ENCODE measurements at places on chromosomes 6 and 20.

GRCh38 chr20:36105711-36106226 lies 48.8 kb upstream of the EPB41L1 start:
- no peak for DNase-seq

DNA sequence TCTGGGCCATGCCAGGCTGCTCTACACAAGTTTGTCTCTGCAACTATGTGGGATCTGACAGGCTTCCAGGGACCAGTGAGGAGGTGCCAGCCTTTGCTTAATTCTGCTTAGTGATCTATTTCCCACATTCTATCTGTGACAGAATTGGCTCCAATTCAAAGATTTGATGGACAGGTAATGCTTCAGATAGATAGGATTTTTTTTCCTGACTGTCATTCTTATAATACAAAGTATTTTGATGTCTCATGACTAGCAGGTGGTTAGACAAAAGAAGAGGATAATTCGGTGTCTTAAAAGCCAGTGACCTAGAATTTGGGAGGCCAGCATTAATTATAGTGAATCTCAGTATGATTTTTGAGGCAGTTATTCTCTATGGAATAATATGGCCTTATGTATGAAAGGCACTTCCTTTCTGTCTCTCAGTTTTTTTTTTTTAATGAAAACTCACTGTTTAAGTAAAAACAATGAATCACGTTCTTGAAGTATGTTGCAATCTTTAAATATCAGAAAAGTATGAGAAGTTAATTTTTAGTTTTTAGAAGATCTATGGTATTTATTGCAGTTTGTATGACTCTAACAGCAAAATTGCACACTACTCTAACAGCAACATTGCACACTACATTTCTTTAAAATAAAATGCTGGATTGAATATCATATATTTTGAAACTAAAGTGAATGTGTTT lies 43.7 kb downstream of the TMEM200A start:
- no peak for DNase-seq

- DNase-seq = no peak
Measured at GRCh38 chr6:12895721-12896120, 179.2 kb downstream of the PHACTR1 start.

GRCh38 chr6:18280084-18280483 lies 15.8 kb upstream of the DEK start:
- no peak for DNase-seq

GRCh38 chr6:87575423-87575822 lies 14.4 kb downstream of the RARS2 start:
- no peak for DNase-seq

GRCh38 chr6:33815854-33816253 lies 12.1 kb upstream of the MLN start:
- DNase-seq = no peak

GRCh38 chr6:53786832-53787231 lies 8.0 kb upstream of the LRRC1 start:
- no peak for DNase-seq

DNA sequence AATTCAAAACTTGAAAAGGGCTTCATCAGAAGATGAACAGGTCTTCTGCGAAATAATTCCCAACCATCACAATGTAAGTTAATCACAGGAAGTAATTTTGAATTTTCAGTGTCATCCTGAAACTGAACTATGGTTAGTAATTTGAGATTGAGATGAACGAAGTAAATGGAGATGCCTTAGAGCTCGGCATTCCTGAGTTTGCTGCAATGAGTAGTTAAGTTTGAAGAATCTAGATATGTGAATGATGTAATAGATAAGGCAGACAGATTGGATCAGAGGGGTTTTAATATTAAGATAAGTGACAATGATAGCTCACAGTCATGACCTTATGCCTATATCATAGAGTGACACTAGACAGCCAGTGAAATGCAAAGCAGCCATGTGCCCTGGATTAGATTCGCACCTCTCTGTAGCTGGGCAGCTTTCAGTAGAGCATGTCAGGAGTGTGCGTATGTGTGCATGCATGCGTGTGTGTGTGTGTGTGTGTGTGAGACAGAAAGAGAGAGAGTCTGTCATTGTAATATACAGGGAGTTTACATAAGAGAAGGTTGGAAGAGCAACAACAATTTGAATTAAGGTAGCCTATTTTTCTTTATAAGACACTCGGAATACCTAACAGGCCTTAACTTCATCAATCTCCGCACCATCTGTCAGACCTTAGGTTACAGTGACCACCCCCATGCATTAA lies 233.0 kb downstream of the GMPR start:
- no peak for DNase-seq

DNA sequence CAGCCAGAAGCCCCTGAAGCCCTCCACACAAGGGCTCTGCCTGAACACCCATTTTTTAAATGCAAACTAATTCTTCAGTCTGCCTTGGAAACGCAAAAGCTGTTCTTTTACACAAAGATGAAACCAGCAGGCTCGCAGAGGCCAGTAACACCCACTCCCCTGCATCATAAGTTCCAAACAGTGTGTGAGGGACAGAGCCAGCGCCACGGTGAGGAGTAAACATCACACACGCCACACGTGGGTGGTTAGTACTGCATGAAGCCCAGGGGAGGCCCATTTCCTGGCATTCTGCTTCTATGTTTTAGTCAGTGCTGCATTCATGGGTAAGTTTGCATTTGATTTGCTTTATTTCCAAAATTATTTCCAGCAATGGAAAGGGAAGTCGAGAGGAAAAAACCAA lies 217.7 kb upstream of the RIN2 start:
- no peak for DNase-seq

DNA sequence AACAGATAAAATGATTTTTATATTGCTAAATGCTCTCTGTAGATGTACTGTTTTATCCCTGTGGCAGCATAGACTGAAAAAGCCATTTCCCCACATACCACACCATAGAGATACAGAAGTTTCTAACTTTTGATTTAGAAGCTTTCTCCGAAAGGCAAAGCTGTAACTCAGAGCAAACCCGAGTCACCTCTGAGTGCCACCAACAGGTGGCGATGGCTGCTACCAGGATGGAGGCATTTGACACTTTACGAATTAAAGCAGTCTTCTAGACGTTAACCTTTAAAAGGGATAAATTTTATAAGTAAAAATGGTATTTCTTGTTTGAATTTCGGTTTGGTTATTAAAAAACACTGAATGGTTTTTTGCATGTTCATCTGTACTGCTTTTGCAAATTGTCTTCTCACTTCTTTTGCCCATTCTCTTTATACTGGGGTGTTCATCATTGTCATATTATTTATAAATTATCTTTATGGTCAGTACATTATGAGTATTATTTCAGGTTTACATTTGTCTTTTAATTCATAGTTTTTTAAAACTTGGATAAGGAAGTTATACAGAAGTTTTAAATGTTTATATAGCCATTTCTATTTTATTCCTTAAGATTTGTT lies 201.0 kb upstream of the CEP162 start:
- DNase-seq = no peak

- no peak for DNase-seq
Measured at GRCh38 chr6:76852776-76853175, 610.5 kb downstream of the HTR1B start.

DNA sequence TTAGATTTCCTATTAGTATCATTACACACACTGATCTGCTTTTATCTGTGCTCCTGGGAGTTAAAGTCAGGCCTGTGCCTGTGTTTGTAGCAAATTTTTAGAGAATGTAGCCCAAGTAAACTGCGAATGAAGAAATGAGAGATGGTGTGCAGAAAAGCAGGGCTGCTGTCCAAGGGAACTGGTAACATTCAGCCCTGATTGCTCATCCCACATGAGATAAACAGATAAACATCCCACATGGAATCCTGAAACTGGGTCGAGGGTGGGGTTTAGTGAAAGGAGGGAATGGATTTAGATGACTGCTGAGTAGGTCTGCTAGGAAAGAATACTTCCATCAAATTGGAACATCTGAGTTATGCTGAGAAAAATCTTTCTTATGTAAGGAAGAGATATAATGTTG lies 69.1 kb downstream of the GRIK2 start:
- DNase-seq = no peak

DNA sequence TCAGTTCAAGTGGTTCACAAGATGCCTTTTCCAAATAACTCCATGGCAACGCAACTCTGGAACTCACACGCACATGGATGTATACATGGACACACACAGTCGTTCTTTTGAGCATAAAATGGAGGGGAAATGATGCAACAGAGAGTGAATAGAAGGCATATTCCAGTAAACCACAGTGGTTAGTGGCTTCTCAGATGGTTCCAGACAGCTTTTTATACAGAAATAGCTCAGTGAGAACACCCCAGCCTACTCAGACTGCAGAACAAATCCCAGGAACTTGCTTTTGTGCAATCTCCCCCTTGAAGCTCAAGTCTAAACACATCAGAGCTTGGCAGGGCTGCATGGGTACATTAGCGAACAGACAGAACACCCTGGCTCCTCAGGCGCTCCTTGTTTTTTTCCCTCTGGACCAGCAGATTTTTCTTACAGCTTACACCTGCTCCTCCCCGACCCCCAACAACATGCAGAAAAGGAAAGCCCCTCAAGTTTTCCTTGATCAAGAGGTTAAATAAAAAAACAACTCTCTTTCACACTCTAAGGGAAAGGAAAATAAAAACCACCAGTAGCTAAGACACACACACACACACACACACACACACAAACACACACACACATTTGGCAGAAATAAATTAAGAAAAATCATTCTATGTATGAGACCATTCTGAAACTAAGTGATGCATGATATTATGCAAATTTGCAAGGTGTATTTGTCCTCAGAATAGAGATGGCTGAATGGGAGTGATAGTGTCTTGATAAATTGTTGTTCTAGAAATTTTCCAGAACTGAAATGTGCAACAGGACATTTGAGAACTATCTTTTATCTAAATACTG lies 51.2 kb upstream of the RANBP9 start:
- DNase-seq = no peak

GRCh38 chr6:156719720-156720563 lies 57.2 kb upstream of the ARID1B start:
- peak; percentile 32 for DNase-seq

DNA sequence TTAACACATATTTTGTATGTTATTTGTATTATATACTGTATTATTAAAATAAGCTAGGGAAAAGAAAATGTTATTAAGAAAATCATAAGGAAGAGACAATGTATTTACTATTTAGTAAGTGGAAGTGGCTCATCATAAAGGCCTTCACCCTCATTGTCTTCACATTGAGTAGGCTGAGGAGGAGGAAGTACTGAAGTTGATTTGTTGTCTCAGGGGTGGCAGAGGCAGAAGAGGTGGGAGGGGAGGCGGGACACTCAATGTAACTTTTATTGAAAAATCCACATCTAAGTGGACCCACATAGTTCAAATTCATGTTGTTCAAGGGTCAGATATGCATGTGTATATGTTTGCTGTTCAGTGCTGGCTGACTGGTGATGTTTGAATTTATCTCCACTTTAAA lies 210.2 kb upstream of the CITED2 start:
- DNase-seq = no peak

DNA sequence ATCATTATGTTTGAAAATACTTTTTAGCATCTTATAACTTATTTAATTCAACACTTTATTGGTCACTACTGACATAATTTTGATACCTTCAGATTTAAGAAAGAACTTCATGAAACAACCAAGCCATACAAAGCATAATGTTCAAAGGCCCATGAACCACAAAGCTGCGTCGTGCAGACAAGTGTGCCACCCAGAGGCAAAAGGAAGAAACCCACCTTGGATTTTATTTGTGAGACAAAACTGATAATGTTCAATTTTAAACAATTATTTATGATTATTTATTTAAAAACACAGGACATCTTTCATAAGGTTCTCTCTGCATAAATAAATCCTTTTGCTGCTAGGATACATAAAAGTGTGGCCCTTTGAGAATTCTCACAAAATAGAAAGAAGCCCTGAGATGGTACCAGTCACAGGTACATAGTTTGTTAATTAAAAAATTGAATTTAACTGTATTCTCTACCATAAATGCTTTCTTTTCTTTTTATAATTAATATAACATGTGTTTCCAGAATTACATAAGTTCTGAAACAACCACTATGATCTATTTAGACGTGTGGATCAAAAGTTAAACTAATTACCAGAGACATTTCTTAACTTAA lies 143.7 kb downstream of the RALGAPA2 start:
- no peak for DNase-seq

GRCh38 chr6:122530440-122531046 lies 58.9 kb upstream of the SERINC1 start:
- no peak for DNase-seq

All from activated naive CD4-positive, alpha-beta T cell (primary cell).